ENCODE measurements at places on chromosomes 16 and 17.
A peak's percentile ranks its signal among the peaks of the same experiment; 100 is the strongest.

GRCh38 chr17:1999557-2000251 lies 25.4 kb downstream of the RTN4RL1 start:
- DNase-seq: no peak

DNA sequence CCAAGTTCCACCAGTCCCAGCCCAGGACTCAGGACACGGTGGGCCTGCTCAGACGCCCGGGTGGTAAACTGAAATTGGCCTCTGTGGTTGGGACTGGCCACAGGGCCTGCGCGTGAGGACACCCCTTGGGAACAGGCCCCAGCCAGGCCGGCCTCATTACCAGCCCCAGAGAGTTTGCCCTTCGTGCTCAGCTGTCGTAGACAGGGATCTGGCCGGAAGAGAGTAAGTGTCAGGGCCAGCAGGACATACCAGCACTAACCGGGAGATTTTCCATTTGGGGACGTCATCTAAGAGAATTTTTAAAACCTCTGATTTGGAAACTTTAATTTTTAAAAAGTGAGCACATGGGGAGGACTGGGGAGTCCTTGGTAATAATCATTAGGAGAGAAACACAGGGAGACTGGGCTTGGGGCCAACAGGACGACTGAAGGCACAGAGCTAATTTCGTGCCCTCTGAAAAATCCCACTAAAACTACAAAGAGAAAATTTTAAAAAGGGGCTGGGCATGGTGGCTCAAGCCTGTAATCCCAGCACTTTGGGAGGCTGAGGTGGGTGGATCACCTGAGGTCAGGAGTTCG lies 2.4 kb upstream of the RBFOX3 start:
- DNase-seq: no peak

DNA sequence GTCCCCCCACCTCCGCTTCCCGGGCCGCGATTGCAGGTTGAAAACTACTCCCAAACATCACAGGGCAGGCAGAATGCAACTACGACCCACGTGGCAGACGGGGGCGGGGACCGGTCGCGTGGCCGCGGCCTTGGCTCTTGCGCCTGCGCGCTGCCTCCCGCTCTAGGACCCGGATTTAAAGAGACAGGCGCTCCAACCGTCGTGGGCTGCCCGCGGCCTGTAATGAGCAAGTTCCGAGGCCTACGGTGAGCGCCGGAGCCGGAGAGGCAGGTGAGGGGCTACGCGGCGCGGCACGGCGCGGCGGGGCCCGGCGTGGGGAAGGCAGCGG lies at the start of gene LIG3:
TSS of gene LIG3 (plus strand) at position 160 of the 328 bp plus-strand sequence. CDS start 2,494 bp downstream, outside the sequence.
- peak; percentile 93 for DNase-seq

DNA sequence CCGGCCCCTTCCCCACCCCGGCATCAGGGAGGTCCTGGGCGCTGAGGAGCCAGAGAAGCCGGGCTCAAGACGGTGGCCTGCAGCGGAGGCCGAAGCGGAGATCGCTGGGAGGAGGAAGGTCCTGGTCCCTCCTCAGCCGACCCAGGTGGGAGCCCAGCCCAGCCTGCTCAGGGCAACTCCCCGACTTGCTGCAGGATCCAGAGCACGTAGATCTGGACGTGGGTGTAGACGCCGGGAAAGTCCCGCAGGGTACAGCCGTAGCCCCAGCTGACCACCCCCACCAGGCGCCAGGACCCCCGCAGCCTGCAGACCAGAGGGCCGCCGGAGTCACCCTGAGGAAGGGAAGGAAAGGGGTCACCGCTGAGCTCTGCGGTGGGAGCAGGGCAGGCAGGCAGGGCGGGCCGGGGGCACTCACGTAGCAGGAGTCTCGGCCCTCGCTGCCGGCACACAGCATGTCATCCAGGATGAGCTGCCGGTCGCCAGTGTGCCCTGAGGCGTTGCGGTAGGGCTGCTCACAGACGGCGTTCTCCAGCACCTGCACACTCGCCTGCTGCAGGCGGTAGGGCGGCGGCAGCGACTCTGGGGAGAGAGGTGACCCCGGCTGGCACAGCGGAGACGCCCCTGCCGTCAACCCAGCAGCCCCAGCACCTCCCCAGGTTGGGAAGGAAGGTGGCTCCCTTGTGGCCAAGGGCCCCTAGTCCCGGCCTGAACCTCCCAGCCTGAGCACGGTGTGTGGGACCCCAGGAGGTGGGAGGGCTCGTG lies 5.4 kb downstream of the TPSD1 start:
- DNase-seq: no peak

GRCh38 chr16:30885196-30885595 lies 8.7 kb downstream of the BCL7C start:
- no peak for DNase-seq

DNA sequence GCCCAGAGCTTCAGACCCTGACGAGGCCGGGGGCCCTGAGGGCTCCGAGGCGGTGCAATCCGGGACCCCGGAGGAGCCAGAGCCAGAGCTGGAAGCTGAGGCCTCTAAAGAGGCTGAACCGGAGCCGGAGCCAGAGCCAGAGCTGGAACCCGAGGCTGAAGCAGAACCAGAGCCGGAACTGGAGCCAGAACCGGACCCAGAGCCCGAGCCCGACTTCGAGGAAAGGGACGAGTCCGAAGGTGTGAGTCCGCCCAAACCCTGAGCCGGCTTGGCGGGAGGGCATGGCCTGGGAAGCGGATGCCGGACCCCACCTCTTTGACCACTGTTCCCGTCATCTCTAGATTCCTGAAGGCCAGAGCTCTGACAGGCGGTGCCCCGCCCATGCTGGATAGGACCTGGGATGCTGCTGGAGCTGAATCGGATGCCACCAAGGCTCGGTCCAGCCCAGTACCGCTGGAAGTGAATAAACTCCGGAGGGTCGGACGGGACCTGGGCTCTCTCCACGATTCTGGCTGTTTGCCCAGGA lies 4.4 kb downstream of the NOL3 start:
- DNase-seq: no peak

GRCh38 chr16:87491522-87492290 lies 1.1 kb downstream of the ZCCHC14 start:
- DNase-seq: peak; percentile 52

DNA sequence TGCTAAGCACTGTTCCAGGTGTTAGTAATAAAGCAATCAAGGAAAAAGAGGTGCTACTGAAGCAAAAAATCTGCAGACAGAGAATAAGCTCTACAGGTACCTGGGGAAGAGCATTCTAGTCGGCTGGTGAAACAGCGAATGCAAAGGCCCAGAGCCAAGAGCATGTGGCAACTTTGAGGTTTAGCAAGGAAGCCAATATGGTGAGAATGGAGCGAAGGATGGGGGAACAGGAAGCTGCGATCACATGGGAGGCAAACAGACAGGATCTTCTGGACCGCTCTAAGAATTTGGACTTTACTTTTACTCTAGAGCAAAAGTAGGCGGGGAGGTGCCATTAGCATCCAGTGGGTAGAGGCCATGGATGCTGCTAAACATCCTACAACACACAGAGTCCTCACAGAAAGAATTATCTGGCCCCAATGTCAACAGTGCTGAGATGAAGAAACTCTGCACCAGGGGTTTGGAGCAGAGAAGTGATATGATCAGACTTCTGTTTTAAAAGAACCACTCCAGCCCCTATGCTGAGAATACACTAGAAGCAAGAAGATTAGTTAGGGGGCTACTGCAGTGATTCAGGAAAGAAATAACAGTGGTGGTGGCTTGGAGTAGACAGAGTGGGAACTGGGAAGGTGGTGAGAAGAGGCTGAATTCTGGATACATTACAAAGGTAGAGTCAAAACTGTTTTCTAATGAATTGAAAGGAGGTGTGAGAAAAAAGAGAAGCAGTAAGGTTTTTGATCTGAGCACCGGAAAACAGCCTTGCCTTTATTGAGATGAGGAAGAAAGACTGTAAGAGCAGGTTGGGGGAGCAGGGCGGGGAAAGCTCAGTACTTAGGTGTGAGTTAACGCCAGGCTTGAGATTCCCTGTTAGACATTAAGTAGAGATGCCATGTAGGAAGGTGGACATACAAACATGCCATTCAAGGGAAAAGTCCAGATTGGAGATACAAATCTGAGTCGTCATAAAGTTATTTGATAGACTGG lies 11.0 kb downstream of the EFTUD2 start:
- DNase-seq: peak; percentile 35

DNA sequence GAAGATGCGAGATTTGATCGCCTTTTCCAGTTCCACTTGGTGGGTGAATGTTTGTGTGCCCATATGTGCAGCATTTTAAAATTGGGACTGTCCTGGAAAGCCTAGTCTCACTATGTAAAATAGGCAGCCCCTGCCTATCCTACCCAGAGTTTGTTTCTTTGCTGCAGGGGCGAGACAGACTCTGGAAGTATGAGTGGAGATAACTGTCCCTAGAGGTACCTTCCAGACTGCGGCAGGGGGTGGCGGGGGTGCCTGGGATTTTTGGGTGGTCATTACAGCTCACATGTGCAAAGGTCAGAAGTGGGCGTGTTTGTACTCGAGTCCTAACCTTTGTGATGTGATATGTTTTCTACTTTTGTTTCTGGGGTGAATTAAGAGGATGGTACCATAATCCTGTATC lies 36.6 kb downstream of the MPRIP start:
- no peak for DNase-seq

DNA sequence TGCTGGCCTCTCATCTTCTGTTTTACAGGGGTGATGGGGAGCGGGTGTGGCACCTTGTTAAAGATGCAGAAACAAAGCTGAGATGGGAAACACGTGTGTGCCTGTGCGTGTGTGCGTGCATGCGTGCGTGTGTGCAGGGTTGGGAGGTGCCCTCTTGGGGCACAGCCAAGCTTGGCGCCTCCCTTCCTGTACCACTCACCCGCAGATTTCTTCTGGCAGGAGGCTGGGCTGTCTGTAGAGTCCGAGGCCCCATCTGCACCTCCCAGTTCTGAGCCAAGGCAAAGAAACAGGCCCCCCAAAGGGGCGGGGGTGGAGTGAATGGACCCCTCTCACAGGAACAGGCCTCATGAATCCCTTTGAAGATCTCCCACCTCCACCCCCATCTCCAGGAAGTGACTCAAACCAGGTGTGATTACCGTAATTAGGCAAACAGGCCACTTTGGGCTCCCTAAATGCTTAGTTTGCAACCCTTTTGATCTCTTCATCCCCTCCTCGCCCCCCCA lies 20.9 kb downstream of the TNS4 start:
- DNase-seq: peak; percentile 96

DNA sequence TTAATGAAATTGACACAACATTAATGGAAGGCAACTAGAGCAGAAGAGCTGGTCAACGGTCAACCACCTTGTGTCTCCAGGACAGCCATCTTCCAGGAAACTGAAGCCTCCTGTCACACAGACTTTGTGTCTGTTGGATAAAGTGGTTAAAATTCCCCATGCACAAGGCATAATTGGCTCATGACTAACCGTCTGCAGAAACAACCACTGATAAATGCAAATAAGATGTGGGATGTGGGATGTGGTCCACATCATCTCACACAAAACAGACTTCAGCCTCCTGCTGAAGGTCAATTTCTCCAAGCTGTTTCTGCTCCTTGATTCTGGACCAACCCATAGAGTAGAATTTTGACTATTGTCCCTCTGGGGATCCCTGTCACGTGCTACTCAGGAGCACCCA lies 26.9 kb upstream of the XYLT1 start:
- no peak for DNase-seq

DNA sequence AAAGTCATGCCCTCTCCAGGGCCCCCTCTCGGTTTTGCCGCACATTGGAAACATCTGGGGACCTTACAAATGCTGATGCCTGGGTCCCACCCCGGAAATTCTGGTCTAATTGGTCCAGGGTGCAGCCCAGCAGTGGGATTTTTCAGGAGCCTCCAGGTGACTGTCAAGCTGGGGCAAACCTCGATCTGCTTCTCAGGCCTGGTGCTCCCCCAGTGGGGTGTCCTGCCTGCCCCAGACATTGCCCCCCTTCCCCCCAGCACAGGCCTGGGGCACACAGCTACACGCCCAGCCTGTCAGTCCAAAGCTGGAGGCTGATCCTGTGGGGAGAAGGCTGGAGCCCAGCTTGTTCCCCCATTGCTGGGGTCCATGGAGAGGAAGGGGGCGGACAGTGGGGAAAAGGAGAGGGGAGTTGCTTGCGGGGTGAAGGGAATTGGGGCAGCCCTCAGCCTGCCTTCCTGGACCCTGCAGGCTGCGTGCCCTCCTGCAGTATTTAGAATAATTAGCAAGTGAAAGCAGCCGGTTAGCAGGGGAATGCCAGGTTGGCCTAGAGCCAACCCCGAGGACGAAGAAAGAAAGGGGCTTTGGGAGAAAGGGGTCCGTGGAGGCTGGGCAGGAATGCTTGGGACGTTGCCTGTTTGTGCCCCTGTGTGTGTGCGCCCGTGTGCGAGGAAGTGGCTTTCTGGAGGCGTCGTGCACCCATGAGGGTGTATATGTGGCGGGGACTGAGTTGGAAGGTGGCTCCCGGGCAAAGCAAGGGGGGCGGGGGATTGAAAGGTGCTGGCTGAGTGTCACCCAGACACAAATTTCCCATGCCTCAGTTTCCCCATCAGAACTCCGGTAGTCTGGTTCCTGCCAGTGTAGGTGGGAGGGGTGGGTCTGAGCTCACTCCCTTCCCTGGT lies 5.9 kb downstream of the FOXJ1 start:
- DNase-seq: no peak

DNA sequence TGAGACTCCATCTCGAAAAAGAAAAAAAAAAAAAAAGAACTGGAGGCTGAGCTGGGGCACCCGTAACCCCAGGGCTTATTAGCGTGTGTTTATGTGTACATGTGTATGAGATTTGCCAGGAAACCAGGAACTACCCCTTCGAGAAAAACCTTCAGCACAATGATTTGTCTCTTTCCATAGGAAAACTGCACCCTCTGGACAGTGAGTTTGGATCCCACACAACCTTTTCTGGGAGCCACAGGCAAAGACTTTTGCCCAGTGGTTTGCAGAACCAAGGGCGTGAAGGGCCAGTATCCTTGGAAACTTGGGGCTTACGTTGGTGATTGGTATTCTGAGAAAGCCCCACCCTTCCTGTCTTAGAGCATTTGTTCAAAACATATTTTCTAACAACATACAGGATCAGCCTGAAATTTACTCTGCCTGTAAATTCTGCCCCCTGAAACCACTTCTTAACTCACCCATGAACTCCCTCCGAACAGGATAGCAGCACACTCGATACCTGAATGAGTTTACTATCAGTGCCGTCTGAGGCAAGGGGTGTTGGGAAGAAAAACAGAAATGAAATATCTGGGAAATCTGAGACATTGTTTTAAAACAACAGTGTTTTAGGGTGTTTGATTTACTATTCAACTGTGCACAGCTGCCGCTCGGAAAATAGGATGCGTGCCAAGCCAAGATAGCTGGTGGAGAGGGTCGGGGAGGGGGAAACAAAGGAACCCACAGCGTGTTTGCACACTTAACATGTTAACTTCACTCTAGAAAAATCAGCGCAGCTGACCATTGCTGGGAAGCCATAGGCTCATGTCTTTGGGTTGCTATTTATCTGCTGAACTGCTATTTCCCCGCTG lies 40.2 kb upstream of the MAF start:
- DNase-seq: no peak

Measured in CD4-positive, alpha-beta T cell (primary cell).